ENCODE measurements at places on chromosomes 16 and 17.

DNA sequence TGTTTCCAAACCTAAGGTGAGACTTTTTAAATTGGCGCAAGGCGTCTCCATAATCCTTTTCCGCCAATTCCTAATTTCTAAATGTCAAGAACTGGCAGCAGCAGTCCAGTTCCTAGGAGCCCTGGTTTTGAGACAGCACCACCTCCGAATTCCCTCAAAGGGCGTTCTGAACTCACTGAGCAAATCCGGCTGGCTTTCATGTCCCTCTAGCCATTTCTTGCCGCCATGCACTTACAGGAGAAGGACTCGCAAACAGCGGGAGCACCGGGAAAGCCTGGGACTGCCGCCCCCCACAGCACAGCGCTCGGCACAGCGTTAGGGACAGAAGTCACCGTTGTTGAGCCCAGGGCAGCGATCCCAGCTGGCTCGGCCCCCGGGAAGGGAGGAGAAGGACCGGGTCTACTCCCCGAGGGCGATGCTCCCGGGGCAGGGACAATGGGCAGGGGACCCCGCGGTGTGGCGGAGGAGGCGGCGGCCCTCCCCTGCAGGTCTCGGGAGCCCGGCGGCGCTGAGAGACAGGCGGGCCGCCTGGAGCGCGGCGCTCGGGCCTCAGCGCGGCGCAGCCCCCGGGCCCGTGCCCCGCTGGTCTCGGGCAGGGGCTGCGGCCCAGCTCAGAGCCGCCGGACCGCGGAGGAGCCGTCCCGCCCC, 545 bp downstream of the ARHGAP17 start:
- DNase-seq = peak; percentile 7

- DNase-seq = no peak
Observed at GRCh38 chr16:78513838-78514237, 414.4 kb downstream of the WWOX start.

DNA sequence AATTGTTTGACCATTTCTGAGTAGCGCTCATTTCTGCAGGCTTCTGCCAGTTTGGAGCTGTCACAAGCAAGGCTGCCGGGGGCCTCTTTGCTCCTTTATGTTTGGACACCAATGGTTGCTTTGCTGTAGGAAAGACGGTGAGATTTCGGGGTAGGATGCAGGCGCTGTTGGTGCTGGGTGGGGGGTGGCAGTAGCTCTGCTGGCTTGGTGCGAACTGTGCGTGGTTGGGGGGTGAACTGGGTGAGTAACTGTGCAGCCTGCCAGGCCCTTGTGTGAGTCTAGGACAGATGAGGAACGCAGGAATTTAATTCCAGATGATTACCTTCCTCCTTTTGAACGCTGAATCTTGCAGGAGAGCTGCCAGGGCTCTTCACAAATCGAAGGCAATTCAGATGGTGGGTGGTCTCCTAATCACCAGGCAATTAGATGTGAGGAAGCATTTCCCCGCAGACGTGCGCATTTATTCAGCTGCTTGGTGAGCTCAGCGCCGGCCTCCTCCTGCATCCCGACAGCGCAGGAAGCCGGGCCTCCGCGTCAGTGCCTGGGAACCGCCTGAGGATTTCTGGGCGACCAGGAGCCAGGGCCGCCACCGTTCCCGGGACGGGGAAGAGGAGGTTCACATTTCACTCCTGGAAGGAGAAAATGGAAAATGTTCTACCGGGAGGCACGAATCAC, 154.4 kb downstream of the FOXL1 start:
- DNase-seq = no peak

GRCh38 chr17:41178843-41179616, 1.0 kb upstream of the KRTAP4-2 start:
- no peak for DNase-seq

DNA sequence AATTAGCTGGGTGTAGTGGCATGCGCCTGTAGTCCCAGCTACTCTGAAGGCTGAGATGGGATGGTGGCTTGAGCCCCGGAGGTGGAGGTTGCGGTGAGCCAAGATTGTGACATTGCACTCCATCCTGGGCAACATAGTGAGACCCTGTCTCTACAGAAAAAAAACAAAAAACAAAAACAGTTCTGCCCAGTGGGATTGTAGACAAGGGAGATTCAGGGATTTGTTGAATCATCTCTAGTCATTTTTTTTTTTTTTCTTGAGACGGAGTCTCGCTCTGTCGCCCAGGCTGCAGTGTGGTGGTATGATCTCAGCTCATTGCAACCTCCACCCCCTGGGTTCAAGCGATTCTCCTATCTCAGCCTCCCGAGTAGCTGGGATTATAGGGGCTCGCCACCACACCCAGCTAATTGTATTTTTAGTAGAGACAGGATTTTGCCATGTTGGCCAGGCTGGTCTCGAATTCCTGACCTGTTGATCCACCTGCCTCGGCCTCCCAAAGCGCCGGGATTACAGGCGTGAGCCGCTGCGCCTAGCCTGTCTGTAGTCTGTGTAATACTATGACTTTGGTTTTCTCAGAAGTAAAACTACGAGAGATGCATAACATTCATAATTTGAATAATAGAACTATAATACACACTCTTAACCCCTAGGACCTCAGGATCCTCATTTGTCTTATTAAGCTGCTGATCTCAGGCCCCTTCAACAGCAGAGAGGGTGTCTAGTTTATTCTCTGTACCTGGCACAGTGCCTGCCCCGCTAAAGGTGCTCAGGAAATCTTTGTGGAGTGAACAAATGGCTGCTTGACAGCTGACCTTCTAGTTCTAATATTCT, 1.4 kb downstream of the TEN1 start:
- no peak for DNase-seq

DNA sequence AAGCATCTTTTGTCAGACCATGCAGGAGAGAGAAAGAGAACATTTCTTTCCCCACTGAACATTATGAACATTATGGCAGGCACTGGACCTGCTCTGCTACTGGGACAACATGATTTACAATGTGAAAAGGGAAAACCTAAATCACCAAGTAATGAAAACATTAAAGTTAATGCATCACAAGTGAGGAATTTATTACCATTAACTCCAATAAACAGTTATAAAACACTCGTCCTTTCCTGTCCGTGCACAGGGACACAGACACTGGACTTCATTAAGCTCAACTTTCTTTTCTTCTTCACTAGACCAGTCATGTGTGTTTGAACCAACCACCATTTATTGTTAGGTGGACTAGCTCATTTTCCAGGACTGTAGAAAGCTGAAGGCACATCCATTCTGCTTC, 95.4 kb downstream of the SNX11 start:
- DNase-seq = no peak

DNA sequence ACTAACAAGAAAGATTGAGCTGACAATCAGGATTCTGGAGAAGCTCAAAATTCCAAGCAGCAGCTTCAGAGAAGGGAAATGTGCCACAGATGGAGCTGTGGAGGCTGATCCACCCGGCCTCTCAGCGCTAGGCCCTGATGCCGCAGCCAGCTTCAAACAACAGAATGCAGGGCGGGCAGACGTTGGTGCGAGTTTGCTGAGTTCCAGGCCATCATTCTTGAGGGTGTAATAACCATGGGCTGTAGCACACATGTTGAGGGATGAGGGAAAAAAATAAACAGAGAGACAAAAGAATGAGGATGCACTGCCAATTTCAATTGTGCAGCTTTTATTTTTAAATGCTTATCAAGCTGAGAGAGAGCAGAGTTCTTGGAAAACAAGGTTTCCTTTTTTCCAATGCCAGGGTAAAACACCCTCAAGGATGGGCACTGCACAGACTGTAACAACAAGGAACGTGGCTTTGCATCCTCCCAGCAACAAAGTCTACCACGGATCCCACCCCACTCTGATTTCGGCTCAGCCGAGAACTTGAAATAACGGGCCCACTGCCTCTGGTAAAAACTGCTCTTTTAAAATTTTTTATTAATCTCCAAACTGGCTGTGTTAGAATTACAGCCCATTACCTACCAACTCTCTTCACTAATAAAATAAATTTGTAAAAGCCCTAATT, 90.2 kb downstream of the SMG6 start:
- DNase-seq = no peak

DNA sequence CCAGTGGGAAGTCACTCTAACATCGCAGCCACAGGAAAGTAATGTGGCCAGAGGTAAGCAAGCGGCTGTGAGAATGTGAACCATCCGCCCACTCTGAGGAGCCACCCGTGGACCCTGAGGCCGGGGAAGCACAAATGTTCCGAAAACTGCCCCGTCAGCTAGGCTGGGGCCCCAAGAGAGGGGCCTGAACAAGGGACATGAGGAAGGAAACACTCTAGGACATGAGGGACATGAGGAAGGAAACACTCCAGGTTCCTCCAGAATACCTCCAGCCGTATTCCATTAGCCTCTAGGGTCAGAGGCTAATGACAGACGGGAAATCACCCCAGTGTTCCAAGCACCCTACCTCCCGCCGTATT, 317 bp downstream of the TEFM start:
- DNase-seq = no peak

- DNase-seq = peak; percentile 26
Observed at GRCh38 chr17:36755586-36755985, 154.2 kb downstream of the MRM1 start.

GRCh38 chr17:57447990-57448758, 191.9 kb downstream of the MSI2 start:
- DNase-seq = no peak

DNA sequence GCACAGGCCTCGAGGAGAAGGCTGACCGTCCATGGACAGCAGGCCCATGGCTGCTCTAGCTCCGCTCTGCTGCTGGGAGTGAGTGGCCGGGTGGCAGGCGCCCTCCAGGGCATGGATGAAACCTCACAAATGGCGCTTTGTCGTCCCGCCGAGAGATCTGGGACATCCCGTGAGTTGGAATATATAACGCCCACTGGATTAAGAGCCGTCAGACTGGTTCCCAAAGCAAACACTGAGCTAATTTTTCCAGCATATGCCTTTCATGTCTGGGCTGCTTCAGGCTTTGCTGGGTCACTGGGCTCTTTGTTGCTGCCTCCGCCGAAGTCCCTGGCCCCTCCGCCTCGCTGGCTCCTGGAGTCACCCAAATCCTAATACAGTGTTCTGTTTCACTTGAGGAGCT, 266.3 kb downstream of the FOXL1 start:
- DNase-seq = no peak

GRCh38 chr17:68612923-68613292, 11.7 kb upstream of the FAM20A start:
- no peak for DNase-seq
